Stimulated activated CD4-positive, alpha-beta T cell treated with anti-CD3 and anti-CD28 coated beads, Interleukin-15, amount 100 ng/mL, for 1 hour (primary cell): ENCODE measurements at places on chromosomes 1 and 21.
A peak's percentile ranks its signal among the peaks of the same experiment; 100 is the strongest.

GRCh38 chr1:109395602-109396512 lies 1.9 kb downstream of the SORT1 start:
- no peak for DNase-seq

GRCh38 chr1:33244143-33244808 lies 12.0 kb upstream of the ZNF362 start:
- no peak for DNase-seq

DNA sequence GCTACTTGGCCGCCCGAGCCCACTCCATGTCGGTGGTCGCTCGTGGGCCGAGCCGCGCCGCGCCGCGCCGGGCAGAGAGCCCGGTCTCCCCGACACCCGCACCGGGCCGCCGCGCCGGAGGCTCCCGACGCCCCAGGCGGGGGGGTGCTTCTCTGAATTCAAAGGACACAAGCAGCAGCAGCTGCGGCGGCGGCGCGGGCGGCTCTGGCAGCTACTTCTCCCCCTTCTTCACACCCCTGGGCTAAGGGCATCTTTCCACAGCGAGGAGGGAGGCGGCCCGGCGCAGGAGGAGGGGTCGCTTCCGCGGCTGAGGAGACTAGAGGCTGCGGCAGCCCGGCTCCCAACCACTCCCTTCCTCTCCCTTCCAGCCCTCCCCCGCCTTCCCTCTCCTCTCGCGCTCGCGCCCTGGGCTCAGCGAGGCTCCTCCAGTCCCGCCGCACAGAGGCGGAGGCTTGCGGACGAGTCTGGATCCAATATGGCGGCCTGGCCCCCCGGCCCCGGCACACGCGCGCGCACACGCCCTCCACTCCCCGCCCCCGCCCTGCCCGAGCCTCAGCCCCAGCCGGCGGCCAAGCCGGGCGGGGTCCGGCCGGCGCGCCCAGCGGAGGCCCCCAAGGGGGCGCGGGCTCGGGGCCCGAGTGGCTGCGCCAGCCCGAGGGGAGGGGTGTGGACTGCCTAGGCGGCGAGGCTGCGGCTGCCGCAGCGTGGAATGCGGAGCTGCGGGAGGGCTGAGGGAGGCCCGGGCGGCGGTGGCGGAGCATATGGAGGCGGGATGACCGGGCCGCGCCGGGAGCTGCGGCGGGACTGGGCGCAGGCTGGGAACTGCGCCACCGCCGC lies at the start of gene CDC42BPA:
CDC42BPA (minus strand) TSS at position 477 of the 837 bp plus-strand sequence. CDS start 1,310 bp downstream, outside the sequence.
- peak; percentile 17 for DNase-seq

GRCh38 chr1:16073490-16074119 lies at the start of gene FAM131C:
Gene FAM131C (minus strand): TSS chr1:16073651. CDS start chr1:16073442, 209 bp downstream.
- DNase-seq = no peak

DNA sequence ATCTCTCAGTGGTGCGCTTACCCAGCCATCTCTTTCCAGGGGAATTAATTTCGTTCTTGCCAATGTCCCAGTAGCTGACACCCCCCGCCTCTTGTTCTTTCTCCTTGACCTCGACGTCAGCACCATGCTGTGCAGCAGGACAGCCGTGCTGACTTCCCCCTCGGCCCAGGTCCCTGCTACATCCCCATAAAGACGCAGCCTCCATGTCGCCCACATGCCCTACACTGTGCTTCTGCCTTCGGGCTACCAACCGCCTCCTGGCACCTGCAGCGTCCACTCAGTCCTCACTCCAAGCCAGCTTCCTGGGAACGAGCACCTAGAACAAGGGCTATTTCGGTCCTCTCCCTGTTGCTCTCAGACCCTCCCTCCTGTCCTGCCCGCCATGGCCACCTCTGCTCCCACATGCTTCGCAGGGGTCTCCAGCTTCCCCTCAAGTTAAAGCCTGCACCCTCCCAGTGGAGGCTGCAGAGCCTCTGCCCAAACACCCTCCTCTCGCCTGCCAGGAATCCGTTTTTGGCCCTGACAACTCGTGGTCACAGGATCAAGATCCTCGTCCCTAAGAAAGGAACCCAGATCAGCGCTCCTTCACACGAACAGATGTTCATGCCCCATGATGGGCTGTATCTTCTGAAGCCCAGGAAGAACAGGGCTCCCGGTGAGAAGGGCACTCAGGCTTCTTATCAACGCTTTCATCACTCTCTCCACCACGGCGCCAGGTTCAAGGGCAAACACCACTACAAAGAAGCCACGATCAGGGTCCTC lies 109.7 kb downstream of the NPHP4 start:
- DNase-seq = no peak

DNA sequence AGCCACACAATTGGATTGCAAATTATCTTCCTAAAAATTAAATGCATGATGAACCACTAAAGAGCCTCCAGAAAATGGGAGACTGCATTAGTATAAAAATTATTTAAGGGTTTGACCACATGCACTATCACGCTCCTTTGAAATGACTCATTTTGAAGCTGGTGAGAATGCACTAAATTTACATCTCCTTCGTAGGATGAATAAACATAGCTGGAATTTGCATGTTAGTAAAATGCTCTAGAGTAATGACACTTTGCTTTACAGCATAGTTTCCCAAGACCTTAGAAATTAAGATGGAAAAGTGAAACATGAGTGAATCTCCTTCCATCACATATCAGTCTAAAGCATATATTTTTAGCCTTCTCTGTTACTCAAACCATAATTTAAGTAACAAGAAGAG lies 2.4 kb downstream of the PLPPR4 start:
- DNase-seq = no peak

DNA sequence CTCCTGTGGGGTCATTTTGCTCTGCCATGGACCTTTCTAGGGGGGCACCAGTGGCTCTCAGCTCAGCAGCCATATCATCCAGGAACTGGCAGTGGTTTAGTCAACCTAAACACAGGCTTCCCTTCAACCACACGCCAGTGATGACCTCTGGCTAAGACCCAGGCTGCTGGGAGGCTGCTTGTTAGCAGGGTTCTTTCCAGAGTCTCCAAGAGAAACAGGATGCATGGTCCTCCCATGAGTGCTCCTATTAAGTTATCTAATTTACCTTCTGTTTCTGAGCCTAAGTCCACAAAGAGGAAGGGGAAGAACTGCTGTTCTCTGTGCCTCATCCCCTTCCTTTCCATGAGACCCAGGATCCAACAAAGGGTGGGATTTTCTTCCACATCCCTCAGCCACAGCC lies 137.3 kb upstream of the PLXNA2 start:
- DNase-seq = no peak

DNA sequence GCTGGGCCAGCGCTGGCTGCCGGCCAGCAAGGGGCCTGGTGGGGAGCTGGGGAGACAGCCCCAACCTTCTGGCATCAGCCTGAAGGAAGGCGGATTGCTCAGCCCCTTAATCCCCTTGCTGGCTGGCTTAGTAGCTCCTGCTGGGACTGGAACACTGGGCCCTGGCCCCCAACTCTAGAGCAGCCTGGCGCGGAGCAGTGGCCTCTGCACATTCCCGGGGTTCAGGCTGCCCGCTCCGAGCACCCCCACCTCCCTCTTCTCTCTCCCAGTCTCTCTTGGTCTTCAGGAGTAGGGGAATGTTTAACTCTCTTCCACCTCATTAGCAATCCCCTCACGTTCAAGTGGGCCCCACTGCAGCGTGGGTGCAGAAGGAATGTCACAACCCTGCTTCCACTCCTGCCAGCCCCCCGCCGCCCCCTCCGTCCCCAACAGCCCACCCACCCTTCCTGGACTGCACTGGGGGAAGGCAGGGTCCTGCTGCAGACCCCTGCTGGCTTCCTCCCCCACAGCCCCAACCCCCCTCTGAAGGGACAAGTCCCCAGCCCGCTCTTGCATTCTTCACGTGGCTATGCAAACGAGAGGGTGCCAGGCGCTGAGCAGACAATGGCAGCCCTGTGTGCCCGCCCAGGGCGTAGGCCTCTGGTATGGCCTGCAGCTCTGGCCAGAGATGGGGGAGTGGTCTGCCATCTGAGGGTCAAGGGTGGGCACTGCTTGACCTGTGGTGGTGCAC lies 980 bp upstream of the CLDN19 start:
- no peak for DNase-seq

DNA sequence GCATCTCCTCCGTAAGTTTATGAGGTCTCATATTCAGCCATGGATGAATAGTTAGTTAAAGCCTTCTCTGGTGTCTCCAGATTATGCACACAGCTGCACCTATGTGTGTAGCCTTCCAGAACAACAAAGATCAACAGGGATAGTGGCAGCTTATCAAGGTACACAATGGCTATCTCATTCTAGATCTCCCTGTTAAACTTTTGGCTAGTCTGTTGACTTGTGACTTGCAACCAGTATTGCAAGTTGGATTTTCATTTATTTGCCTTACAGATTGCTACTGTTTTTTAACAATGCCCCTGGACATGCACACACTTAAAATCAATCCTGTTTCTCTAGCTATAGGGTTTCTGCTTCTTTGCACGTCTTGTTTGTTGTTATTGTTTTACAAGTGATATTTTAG lies 363.2 kb downstream of the OMA1 start:
- DNase-seq = no peak

DNA sequence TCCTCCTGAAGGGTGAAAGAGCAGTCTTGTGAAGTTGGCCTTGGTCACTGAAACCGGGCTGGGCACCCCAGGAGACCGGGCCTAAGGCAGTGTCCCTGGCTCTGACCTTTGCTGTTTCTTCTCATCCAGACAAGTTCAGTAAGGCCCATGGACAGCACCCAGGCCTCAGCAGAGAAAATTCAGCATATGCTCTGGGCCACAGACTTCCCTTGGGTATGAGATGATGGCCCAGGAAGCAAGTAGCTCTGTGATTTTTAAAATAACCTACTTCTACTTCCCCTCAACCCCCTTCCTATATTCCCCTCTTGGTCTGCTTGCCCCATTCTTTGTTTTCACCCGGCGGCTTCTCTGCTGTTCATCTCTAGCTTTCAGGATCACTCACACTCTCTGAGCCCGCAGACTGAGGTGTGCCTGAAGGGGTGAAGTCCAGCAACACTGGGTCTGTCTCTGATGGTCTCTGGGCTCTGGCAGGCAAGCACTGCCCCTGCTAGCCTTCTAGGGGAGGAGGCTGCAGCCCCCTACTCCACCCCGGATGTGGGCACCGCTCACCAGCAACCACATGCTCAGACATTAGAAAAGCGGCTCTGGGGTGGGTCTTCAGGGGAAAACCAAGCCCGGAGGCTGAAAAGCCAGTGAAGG lies 2.9 kb upstream of the GPR25 start:
- DNase-seq = no peak

GRCh38 chr1:69650779-69651178 lies 83.1 kb downstream of the LRRC7 start:
- no peak for DNase-seq

DNA sequence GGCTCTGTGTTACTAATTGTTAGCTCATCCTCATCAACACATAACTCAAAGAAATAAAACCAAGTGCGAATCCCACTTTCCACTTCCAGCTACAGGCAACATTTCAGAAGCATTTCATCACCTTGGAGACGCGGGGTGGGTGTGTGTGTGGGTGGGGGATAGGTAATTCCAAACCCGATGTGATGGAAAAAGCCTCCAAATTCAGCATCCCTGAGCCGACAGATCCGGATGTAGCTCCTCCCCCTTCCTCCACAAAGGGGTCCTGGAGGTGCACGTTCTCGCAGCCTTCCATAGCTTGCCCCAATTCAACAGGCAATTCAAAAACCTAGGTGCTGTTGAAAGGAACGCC lies 486 bp downstream of the HSPA13 start:
- DNase-seq = peak; percentile 12

- no peak for DNase-seq
Measured at GRCh38 chr1:109975718-109976117, 8.8 kb upstream of the AHCYL1 start.

GRCh38 chr1:21379571-21379970 lies 60.4 kb upstream of the NBPF3 start:
- no peak for DNase-seq

- DNase-seq = no peak
Measured at GRCh38 chr1:182721525-182721924, 37.1 kb upstream of the RGS8 start.

GRCh38 chr1:64864018-64864940 lies 102.1 kb downstream of the JAK1 start:
- no peak for DNase-seq

DNA sequence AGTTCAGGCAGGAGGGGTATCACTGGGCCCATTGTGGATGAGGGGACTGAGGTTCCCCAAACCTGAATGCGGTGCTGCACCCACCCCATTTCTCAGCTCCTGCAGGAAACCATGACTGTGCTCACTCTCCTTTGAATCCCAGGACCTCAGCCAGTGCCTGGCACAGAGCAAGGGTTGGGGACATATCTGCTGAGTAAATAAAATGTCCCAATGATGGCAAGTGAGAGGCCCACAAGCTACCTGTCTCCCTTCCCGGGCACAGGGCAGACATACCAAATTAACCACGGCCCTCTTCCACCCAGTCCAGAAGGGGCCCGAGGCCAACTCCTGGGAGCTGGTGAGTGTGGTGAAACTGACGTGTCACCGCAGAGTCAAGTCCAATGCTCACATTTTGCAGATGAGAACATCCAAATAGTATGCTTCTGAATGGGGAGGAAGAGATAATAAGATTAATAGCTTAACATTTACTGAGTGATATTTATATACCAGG lies 97.6 kb downstream of the EPHB2 start:
- no peak for DNase-seq

- DNase-seq = no peak
Measured at GRCh38 chr1:164707868-164708331, 148.9 kb downstream of the PBX1 start.

DNA sequence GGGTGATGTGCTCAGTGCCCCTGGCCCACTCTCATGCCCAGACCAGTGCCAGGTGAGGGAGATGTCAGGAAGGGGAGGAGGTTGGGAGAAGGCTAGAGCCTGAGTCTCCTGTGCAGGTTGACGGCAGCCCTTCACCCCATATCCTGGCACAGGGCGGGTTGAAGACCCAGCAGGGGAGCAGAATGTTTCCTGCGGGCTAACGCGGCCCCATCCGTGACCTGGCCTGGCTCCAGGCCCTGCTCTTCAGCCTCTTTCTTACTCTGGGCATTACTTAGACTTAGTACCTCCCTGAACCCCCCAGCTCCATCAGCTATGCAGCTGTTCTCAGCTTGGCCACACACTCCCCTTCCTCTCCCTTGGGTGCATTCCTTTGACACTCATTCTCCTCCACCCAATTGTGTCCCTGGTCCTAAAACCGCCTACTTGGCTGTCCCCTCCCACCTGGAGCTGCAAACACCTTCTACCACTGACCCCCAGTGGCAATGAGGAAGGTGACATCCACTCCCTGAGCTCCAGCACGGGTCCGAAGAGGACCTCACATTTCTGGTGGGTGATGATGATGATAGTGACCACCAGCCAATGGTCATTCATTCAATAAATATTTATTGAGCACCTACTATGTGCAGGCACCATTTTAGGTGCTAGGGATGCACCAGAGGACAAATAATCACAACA lies 179.0 kb downstream of the PTPRU start:
- DNase-seq = no peak

DNA sequence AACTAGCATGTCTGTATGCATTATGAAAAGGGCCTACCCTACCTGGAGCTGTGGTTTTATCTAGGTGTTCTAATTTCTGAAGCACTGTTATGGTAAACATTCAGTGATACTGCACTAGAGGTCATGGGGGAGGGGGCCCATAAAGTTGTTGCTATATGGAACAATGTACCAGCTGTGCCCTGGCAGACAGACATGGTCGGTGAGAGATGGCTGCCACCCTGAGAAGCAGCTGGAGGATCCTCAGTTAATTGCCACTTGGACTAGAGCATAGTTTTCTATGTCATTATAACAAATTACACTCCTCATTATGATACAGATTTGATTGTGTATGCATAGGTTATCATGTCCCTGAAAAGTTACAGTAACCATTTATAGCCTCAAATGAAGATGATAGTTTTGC lies 45.4 kb downstream of the ILDR2 start:
- no peak for DNase-seq
